ENCODE measurements at places on chromosomes 7 and 10.

GRCh38 chr7:76326646-76327233 lies 24.3 kb downstream of the HSPB1 start:
- DNase-seq, result no peak

DNA sequence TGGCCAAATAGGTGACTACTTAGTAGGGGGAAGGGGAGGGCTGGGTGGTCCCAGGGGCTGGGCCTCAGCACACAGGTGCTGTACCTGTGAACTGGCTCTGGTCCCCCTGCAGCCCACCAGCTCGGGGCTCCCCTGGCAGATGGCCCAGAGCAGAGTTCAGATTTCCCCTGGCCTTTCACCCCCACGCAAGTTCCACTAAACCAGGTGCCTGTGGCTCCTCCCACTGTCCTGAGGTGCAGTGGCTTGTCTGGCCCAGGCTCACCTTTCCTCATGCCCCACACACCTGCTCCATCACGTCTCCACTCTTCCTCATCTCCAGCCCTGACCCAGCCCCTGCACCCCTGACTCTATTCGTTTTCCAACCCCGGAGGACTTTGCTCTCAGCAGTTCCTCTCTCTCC lies 47.3 kb upstream of the OPALIN start:
- DNase-seq, result no peak

DNA sequence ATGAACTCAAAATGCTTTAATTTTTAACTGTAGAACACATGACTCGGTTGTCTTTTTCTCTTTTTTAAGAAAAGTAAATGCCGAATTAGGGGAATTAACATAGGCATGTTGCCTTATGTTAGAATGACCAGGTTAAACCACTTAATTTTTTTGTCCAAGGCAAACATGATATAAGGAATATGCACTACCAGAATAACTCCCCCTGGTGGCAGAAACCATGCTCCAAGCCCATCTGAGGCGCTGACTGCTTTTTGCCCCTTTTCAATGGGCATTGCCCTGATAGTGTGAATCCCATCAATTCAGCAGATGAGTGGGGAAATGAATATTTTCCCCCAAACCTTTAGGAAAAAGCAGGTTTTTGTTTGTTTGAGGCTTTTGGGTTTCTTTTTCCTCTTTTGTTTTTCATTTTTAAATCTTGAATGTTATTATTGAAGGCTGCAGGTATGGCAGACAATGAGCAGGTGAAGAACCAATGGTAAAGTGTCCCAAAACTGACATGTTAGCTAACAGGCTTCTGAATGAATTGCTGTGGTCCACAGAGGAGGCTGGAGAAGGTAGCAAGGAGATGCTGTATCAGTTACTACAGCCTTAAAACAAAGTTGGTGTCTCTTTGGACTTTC lies 284.3 kb downstream of the SORCS3 start:
- DNase-seq, result no peak

- no peak for DNase-seq
Measured at GRCh38 chr10:84224411-84225028, 824 bp downstream of the LRIT2 start.
